Stimulated activated CD8-positive, alpha-beta memory T cell treated with anti-CD3 and anti-CD28 coated beads, Interleukin-7, amount 100 ng/mL, for 4 hours (primary cell): ENCODE measurements at places on chromosomes 13 and 19.

DNA sequence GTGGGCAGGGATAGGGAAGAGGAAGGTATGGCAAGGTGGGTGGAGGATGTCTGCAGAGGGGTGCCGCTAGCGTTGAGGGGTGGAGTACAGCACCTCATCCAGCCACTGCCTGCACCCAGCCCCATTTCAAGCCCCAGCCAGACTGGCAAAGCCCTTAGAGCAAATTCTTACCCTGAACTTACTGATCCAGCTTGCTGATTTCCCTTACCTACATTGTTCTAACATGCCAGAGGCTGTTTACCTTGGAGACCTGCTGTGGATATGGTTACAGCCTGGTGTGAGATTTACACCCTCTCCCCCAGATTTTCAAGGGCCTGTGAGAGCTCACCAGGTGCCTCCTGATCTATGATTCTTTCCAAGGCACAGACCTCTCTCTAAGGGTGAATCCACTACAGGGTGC is 86.0 kb downstream of the ZNF726 start:
- no peak for DNase-seq

DNA sequence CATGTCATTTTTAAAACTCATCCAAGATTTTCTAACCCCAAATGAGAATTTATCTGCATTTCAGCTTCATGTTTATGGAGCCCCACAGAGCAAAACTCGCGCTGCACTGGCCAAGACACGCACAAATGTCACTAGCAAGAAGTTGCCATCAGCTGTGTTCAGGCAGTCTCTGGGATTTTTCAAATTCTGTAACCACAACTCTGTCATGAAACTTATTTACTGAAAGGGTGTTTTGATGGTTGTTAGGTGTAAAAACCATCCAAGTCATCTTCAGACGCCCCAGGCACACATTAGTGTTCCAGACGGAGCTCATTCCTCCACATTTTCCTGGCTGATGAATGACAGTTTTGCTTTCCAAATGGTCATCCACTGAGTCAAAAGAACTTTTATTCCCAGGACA is 63.4 kb downstream of the SLC7A1 start:
- no peak for DNase-seq

- peak; percentile 59 for DNase-seq
Measured at GRCh38 chr19:8240274-8241229, 31.4 kb downstream of the CERS4 start.

DNA sequence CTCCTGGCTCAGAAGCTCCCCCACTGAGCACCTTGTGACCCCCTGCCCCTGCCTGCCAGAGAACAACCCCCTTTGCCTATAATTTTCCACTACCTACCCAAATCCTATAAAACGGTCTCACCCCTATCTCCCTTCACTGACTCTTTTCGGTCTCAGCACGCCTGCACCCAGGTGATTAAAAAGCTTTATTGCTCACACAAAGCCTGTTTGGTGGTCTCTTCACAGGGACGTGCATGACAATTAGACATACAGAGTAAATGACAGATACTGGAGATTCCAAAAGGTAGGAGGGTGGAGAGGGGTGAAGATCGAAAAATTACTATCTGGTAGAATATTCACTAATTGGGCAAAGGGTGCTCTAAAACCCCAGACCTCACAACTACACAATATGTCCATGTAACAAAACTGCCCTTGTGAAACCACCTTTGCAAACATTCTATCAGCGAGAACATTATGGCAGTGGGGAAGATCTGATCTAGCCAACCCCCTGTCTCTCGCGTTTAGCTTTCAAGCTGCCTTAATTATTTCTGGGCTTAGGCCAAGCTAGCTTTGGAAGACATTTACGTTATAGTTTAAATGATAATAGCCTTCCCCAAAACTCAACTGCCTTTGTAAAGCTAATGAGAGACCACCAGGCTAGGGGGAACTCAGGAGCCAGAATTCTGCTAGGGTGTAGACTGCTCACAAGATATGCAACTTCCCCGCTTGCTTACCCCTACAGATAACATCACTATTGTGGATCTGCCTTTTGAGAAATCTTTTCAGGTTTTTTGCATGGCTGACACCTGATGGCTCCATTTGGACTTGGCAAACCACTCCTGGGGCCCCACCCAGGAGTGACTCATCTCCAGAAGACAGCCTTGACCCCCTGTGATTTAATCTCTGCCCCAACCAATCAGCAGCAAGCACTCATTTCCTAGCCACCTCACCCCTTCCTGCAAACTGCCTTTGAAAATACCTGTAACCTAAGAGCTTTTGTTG is 1534.0 kb upstream of the SPRY2 start:
- no peak for DNase-seq

- DNase-seq = no peak
Measured at GRCh38 chr19:39132344-39132969, 6.9 kb downstream of the PAK4 start.

GRCh38 chr19:30540761-30541160 is 168.6 kb downstream of the ZNF536 start:
- DNase-seq = no peak

DNA sequence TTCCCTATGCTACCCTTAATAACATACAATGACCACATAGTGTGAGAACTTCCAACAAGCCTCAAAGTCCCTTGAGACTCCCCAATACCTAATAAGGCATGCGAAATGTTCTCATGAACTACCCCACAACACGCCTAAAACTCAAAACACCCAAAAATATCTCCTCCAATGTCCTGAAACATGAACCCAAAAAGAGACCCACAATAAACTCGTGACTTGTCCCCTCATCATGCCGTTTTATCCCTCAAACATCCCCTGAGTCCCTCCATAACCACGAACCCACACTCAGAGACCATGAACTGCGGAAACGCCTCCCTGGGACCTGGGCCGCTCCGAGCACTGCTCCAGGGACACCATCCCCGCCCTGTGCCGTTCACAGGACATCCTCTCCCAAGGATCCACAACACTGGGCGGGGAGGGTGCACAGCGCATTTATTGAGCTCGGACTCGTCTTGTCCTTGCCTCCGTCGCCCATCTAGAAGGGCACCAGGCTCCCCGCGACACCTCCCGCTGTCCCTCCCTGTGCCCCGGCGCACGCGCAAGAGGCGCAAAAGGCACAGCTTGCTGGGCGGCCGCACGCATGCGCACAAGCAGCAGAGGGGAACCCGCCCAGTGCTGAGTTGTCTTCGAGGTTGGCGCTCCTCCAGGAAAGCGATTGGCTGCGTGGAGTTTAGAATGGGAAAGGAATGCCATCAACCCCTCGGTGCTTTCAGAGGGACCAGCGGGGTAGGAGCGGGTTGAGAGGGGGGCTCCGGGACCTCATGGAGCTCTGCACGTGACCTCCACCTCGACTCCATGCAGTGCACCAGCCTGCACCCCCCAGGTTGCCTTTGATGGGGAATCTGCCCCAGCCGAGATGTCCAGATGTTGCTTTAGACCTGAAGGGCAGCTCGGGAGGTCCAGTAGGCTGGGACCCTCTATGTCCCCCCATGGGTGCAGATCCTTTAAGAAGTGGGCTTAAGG is 8.8 kb downstream of the FXYD3 start:
- DNase-seq = peak; percentile 80

- DNase-seq = no peak
Measured at GRCh38 chr13:37306778-37307544, 201.5 kb upstream of the CSNK1A1L start.

DNA sequence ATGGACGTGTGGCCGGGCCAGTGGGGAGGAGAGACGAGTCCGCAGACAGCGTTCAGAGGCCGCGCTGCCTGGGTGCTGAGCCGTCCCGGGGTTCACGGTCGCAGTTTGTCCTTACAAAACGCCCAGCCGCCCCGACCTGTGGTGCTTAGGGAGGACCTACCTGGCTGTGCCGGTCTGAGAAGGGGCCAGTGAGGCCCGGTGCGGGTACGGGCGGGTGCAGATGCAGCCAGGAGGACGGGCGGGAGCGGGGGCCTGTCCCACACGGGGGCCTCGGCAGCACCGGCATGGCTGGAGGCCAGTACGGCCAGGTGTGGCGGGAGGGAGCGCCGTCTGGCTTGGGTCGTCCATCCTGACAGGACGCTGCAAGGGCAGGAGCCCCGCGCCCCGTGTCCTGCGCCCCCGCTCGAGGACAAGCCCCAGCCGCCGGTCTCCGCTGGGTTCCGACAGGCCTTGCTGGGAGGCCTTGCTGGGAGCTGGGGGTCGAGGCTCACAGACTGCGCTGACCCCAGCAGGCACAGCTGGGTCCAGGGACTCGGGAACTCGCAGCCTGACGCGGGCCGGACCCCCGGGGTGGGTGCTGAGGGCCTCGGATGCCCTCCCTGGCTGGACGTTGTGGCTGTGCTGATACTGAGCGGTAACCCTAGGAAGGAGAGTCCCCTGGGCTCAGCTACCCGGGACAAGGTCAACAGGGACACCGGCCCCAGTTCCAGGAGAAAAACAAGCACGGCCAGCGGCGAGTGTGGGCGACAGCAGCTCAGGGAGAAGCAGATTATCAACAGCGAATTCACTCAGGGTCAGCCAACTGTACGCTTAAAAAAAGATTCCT is 5.3 kb upstream of the PROZ start:
- DNase-seq = no peak

DNA sequence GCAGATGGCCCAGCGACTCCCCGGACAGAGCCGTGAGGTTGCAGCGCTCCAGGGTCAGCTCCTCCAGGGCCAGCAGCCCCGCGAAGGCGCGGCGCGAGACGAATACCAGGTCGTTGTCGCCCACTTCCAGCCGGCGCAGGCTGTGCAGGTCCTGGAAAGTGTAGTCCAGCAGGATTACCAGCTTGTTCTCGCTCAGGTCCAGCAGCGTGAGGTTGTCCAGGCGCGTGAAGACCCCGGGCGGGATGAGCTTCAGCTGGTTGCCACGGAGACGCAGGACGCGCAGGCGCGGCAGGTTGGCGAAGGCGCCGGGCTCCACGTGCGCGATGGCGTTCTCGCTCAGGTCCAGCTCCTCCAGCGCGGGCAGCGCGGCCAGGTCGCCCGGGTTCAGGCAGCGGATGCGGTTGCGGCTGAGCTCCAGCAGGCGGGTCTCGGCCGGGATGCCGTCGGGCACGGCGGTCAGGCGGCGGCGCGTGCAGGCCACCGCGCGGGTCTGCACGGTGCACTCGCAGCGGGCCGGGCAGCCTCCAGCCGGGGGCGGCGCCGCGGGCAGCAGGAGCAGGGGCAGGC is 9.3 kb upstream of the PEAK3 start:
- DNase-seq = no peak

DNA sequence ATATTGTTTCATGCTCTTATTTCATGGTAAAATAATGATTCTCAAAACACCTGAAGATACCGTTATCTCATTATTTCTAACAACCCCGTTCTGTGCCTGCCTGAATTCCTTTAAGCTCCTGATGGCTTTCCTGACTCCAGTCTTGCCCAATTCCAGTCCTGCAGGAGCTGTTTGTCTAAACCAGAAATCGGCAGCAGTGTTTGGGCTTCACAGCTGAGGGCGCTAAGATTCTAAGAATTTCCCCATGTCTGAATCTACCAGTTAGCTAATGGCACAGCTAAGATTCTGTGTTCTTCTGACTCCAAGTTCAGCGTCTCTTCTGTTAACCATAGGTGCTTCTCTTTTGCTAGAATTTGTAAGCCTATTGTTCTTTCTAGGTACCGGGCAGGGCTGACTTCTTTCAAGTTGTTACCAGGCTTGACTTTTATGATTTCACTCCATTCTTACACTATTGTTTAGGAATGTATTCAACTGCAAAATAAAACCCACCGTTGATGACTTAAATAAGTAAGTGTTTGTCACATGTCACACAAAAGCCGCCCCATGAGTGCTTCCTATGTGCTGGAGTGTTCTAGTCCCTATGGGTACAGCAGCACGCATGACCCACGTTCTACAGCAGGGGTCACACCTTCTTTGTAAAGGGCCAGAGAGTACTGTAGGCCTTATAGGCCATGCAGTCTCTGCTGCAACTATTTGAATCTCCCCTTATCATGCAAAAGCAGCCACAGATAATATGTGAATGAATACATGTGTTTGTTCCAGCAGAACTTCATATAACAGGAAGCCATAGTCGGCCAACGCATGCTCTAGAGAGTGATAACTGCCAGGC is 168.3 kb upstream of the RNF113B start:
- no peak for DNase-seq

- no peak for DNase-seq
Measured at GRCh38 chr19:28794301-28794700, 418.6 kb downstream of the UQCRFS1 start.

- no peak for DNase-seq
Measured at GRCh38 chr13:99702687-99703319, 201.5 kb downstream of the TM9SF2 start.

- DNase-seq = no peak
Measured at GRCh38 chr13:52809310-52809769, 39.1 kb downstream of the PCDH8 start.

- DNase-seq = no peak
Measured at GRCh38 chr19:30546332-30546731, 174.1 kb downstream of the ZNF536 start.

DNA sequence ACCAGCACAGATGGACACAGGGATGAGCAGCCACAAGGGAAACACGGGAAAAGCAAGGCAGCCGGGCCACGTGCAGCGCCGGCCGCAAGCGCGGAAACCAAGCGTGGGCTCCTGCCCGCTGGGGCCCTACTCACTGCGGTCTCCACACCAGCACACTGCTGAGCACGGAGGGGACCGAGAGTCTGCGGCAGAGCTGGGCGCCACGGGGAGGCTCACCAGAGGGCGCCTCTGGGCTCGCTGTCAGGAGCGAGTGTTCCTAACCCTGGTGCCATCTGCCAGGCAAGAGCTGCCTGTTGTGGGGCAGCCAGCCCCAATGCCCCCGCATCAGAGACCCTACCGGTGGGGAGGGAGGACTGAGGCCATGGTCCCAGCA is 26.5 kb downstream of the MPND start:
- DNase-seq = peak; percentile 74

GRCh38 chr13:94701313-94702180 is 10.8 kb downstream of the SOX21 start:
- DNase-seq = no peak

GRCh38 chr13:75411924-75412537 is 69.9 kb downstream of the TBC1D4 start:
- no peak for DNase-seq

- no peak for DNase-seq
Measured at GRCh38 chr19:29487432-29487831, 38.4 kb upstream of the VSTM2B start.
